ENCODE measurements at places on chromosomes 7 and 10.

DNA sequence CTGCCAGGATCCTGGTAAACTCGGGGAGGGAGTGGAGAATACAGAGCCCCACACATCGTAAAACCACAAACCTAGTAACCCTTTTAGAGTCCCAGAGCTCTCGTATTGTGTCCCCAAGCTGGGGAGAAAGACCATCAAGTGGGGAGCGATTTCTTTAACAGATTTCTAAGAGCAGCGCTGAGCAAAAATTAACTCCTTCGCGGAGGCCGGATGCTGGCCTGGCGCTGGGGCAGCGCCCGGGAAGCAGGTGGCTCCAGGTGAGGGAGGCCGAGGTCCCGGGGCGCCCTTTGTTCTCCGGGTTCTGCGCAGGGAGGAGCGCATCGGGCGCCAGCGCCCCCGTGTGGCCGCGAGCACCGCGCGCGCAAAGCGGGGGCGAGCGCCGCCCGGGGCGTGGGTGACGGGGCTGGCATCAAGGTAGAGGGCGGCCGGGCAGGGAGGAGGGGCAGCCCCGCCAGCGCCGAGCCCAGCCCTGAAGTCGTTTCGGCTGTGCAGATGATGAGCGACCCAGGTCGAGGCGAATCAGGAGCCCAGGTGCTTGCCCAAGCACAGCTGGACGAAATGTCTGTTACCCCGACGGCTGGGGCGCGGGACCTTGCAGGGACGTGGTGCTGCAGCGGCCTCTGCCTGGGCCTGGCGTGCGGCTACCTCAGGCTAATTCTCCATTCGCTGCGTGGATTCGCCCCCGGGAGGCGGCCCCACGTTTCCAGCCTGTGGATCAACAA is 10.4 kb upstream of the FGFR2 start:
- no peak for DNase-seq

DNA sequence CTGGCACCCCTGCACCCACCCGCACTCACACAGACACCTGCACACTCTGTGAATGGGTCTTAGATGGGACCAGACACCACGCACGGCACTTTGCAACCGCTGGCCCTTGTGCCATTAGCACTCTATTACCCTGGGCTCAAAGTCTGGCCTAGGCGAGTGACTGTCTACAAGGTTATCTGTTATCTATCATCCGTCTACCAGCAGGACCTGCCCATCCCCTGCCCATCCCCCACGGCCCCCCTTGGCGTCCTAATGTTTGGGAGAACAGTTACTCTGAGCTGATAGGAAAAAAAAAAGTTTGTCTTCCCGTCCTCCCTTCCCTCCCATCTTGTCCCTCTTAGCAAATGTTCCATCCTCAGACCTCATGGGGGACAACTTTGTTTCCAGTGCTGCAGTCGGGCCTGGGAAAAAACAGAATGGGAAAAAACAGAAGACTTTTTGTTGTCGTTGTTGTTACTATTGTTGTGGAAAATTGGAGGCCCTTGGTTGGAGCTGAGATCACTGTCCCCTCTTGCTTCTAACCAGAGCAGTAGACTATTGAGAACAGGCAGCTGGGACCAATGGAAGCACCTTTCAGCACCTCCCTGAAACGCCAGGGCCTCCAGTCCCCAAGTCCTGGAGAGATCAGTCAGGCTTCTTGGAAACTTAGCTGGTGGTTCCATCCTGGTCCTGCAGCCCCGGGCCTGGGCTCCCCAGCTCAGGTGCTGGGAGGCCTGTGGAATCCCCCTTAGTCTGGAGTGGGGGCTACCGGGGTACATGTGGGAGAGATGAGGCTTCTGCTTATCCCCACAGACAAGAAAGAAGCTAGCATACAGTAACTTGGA is 12.2 kb downstream of the UNCX start:
- DNase-seq, result no peak

DNA sequence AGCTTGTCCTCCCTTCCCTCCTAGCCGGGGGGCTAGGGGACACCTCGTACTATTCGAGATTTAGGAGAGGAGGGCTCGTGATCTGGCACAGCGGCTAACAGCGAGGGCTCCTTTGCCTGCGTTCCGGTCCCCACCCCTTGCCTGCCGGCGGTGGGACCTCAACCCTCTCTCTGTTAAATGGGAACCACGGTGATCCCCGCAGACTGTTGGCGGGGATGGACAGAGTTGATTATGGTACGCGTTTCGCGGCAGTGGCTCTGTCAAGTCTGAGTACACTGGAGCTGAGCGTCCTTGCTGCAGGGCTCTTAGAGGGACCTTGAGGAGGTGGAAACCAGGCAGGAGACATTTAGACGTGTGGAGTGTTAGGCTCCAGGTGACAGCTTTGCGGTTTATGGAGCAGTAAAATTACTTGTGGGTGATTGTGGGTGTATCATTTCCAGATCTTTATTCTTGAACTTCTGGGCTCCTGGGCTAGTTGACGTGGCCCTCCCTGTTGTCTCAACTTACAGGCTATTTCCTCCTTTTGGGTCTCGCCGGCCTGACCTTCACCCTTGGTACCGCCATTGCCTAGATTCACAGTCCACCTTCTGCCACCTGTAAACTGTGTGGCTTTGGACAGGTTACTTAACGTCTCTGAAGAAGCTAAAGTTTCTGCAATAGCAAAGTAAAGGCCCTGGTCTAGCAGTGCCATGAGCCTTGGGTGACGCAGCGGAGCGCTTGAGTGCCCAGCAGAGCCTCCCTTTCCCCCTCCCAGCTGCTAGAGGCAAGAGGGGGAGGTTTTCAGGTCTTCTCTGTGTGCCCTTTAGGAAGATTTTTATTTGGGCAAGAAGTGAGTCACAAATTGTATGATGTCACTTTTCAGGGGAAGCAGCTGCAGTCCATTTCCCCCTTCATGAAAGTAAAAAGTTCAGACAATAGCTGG is 739 bp downstream of the CASP7 start:
- peak; percentile 6 for DNase-seq

- DNase-seq, result no peak
These were observed 305.5 kb downstream of the DNAJB9 start for GRCh38 chr7:108875139-108875538.

GRCh38 chr7:45070254-45070642 is 18.5 kb downstream of the NACAD start:
- no peak for DNase-seq

DNA sequence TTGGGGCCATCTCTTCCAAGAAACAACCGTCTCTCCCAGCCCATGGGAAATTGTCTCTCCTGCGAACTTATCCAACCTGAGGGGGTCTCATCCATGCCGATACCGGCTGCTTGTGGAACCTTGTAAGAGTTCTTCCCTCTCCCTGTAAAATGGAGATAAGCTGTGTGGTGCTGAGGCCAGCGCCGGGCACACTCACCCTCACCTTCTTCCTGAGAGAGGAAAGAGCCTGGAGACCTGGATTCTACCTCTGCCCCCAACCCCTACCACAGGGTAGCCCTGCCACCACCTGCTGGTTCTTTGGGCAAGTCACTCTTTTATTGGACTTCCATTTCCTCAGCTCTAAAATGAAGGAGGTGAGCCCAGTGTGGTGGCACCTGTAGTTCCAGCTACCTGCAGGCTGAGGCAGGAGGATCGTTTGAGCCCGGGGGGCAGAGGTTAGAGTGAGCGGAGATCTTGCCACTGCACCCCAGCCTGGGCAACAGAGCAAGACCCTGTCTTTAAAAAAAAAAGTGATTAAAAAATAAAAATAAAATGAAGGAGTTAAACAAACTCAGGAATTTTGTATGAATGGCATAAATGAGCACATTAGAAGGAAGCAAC is 38.4 kb upstream of the PSAP start:
- DNase-seq, result no peak

GRCh38 chr10:11162828-11163599 is 145.3 kb downstream of the CELF2 start:
- DNase-seq, result peak; percentile 65

DNA sequence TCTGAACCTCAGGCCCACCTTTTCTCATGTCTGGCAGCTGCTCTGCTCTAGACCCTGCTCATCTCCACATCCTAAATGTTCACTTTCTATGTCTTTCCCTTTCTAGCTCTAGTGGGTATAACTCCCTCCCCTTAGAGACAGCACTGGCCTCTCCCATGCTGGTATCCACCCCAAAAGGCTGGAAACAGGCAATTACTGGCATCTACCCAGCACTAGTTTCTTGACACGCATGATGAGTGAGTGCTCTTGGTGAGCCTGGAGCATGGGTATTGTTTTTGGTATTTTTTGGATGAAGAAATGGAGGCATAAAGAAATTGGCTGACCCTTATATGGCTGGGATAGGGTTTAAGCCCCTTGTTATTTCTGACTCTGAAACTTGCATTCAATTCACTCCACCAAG is 156.0 kb downstream of the EGFR start:
- no peak for DNase-seq
